ENCODE measurements at places on chromosomes 5 and 9. TPM values are rescaled to one million over a fixed set of nuclear protein-coding genes. Genes with fewer than 3 reads are reported as not detected.

INSL6 gene
- total RNA-seq, result not detected

GABRA1 gene
- total RNA-seq, result not detected

KCNV2 gene
- total RNA-seq, result not detected

PIP5KL1 gene
- total RNA-seq, result 1.6 TPM

TRPM3 gene
- 6.5 TPM for total RNA-seq
